ENCODE measurements at places on chromosomes 1 and 21.

- no peak for DNase-seq
Observed at GRCh38 chr1:15287035-15287979, 40.3 kb downstream of the FHAD1 start.

GRCh38 chr1:82785268-82785790 is 984.6 kb downstream of the ADGRL2 start:
- no peak for DNase-seq

DNA sequence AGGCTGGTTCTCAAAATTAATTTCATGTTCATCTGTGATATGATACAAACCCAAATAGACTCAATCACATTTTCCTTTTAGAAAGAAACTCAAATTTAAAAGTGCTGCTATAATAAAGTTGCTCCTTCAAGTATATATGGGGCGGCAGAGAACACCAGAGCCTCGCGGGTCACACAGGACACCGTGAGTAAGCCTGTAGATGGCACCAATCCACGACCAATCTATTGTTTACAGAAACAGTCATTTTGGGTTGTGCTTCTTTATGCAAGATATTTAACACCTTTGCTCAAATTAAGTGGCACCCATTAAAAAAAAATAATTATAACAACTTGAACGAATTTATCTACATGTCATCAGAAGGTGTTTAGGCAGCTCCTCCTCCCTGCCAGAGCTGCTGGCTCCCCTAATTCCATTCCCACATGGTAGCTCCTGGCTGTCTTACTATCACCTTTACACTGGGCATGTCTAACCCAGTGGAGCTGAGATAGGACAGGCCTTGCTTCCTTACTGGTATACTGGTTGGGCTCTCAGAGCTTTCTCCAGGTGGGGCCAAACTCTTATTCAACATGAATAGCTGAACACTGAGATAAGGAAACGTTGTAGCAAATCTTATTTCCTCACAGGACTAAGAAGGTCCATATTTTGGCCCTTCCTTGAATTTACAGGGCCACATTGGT is 287.0 kb downstream of the SDCCAG8 start:
- no peak for DNase-seq

- peak; percentile 31 for DNase-seq
Observed at GRCh38 chr1:77281491-77282186, at the start of gene AK5. Gene AK5, plus strand, starts transcription at chr1:77282019. Its CDS starts 295 bp downstream, at chr1:77282314.

DNA sequence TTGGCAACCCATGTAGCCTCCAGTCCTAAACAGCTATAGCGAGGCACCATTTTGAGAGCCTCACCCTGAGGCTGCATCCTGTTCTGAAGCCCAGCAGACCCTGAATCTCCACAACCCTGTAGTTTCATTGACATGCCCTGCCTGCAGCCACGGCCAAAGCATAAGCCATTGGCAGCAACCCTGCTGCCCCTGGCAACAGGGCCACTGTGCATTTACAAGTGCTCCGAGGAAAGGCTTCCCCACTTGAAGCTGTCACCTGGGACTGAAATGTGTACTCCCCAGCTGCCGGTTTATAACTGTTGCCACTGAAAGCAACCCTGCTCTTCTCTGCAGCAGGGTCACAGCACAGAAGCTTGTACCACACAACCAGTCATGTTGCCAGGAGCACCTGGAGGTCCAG is 124.2 kb upstream of the OLFM3 start:
- DNase-seq: no peak

DNA sequence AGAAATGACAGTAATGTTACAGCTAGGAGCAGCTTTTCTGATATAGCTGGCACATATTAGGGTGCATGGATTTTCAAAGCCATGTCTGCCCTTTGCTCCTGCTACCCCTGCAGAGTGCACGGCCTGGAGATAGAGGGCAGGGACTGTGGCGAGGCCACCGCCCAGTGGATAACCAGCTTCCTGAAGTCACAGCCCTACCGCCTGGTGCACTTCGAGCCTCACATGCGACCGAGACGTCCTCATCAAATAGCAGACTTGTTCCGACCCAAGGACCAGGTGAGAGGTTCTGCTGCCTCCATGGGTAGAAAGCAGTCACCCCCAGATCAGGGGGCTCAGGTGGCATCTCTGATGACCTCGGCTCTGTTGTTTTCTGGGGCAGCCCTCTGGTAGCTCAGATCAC is 9.8 kb downstream of the MTARC1 start:
- DNase-seq: no peak

DNA sequence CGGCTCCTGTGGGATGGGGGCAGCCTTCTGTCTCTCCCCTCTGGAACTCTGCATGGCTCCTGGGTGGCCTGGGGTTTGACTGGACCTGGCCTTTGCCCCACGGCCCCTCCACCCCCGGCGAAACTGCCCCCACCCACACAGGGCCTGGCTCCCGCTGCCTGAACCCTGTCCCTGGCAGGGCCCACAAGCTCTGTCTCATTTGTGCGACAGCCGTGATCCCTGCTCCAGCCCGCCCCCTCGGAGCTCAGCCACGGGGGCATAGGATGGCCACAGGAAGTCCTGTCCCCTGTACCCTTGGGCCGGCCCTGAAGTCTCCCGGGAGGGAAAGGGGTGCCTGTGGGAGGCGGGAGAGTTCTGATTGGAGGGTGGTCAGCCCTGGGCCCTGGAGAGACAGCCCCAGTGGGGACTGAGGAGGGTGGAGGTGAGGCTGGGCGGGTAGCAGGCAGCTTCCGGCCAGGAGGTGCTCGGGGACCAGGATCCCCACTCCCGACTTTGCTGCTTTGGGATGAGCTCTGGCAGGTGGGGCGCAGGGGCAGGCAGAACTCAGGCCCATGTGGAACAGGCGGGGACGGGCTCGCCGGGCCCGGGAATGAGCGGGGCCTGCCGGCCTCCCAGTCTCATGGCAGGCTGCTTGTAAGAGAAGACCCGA is 45.1 kb downstream of the SLX9 start:
- DNase-seq: no peak

GRCh38 chr1:234780112-234780511 is 170.1 kb upstream of the IRF2BP2 start:
- DNase-seq: no peak

DNA sequence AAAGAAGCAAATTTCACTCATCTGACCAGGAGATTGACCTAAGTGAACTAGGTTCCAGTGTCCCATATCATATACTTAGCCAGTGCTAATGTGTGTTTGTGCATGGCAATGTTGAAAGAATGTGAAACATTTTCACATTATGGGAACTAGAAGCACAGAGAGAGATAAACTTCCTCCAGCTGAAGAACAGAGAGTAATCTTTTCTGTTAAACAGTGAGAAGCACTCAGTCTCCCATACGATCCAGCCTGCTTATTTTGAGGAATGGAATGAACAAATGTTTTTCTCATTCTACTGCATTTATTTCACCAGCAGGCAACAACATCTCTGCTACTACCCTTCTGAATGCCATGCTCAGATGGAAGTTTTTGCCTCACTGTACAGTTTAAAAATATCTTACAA is 170.5 kb downstream of the TTLL7 start:
- DNase-seq: no peak

DNA sequence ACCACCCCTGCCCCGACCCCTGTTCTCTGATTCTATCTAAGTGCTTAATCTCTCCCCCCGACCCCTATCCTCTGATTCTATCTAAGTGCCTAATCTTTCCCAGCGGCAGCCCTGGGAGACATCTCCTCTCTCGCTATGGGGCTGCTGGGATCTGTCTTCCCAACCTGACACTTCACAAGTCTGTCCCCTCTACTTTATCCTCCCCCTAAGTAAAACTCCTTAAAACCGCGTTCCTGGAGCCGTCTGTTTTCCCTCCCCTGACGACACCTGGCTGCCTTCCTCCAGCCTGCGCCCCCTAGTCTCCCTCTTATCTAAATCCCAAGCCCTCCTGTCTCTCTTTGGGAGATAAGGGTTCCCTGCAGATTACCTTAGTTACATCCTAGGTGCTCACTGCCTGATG is 30.5 kb downstream of the EPHB2 start:
- no peak for DNase-seq

GRCh38 chr1:237062976-237063375 is 21.0 kb downstream of the RYR2 start:
- DNase-seq: no peak

- no peak for DNase-seq
Observed at GRCh38 chr1:215719552-215719951, 152.4 kb downstream of the KCTD3 start.

DNA sequence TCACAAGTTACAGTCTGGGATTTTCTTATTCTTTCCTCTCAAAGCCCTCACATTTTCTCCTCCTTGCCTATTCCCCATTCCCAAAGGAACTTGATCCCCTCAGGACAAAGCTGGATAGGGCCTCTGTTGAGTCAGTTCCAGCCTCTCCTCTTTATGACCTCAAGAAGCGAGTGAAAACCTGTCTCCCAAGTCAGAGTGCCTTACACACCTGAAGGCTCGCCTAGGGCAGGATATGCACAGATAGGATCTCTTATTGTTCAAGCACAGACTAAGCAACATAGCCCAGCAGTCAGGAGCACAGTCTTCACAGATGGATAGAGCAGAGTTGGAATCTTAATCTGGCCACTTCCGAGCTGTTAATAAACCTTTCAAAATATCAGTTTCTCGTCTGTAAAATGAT is 60.8 kb upstream of the PRRC2C start:
- no peak for DNase-seq

GRCh38 chr1:197981561-197981960 is 64.4 kb downstream of the LHX9 start:
- no peak for DNase-seq

GRCh38 chr1:76705560-76705959 is 161.7 kb upstream of the ST6GALNAC5 start:
- no peak for DNase-seq

GRCh38 chr21:44517175-44517899 is 22.7 kb downstream of the KRTAP10-1 start:
- no peak for DNase-seq

DNA sequence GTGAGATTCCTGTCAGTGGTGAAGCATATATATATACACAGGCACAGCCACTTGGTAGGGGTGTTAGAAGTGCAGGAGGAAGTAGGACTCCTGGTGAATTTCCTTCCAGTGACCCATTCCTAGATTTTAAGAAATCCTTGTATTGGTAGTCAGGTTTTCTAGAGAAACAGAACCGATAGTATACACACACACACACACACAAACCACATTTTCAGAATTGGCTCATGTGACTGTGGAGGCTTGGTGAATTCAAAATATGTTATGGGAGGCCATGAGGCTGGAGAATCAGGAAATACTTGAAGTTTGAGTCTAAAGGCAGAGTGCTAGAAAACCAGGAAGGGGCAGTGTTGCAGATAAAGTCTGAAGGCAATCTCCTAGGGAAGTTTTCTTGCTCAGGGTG is 114.2 kb downstream of the FCRL5 start:
- DNase-seq: no peak

- DNase-seq: no peak
Observed at GRCh38 chr1:227884370-227885134, 63.2 kb downstream of the WNT9A start.

DNA sequence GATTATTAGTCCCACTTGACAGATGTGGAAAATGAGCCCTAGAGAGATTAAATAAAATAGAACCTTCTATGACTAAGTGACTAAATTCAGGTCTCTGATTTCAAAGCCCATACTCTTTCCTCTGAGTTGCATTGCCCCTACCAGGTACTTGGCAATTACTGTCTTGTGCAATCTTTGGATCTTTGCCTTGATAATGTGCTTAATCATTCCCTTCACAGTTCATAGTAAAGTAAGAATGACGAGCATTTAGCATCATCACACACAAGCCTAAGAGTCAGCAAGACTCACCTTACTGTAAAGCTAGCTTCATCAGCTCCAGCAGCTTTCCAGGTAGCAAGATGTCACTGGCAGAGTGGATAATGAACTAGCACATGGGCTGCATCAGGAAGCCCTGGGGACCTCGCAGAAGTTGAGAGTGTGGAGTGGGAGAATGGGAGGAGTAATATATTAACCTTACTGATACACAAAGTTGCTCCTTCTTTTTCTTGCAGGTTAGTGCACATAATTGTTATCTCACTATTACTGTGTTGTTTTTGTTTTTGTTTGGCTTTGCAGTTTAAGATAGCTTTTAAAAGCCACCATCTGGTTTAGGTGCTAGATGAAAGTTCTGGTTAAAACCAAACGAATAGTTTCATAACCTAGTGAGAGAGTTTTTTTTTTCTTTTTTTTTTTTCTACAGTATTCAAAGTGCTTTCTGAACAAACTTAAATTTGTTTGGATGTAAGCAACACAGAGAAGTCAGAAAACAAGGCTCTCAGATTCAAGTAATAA is 71.8 kb downstream of the PBX1 start:
- DNase-seq: no peak

GRCh38 chr1:243713470-243714186 is 136.4 kb downstream of the AKT3 start:
- DNase-seq: no peak

DNA sequence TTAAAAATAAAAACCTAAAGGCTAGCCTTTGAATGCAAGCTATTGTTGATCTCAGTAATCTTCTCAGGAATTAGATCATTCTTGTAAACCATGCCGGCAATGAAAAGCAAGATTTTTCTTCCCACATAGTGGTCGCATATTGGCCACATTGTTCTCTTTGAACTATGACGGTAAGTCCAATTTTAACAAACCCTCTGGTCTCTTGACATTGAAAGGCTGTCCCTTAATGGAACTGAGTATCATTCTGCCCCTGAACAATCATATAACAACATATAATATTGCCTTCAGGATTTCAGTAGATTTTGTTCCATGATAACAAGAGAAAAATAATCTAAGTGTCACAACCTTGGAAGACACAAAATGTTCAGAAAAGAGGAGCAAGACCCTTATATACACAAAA is 1.3 kb downstream of the TNNI3K start:
- DNase-seq: no peak

DNA sequence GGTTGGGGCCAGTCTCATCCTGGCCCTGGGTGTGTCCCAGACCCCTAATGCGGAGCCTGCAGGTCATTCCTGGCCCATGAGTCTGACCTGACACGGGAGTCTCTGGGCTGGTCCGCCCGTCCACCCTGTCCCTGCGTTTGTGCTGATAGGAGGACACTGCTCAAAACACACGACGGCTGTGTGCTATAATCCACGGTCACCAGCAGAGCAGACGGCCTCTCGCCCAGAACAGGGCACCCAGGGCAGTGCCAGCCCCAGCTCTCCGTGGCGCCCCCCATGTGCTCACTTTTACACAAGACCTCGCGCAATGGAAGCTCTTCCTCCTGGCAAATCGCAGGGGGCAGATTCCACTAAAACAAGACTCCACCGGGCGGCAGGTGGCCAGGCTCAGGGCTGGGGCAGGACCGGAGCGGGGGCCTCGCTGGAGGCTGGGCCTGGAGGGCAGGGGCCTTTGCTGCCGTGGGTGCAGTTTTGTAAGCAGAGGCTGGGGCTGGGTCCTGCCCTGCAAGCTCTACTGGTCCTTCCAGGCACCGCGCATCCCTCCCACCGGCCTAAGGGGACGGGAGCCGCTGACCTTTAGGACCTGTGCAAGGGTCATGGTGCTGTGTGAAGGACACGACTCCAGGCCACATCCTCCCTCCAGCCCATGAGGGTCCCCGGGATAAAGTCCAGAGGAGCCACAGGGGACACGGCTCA is 10.6 kb upstream of the SLC19A1 start:
- DNase-seq: no peak

DNA sequence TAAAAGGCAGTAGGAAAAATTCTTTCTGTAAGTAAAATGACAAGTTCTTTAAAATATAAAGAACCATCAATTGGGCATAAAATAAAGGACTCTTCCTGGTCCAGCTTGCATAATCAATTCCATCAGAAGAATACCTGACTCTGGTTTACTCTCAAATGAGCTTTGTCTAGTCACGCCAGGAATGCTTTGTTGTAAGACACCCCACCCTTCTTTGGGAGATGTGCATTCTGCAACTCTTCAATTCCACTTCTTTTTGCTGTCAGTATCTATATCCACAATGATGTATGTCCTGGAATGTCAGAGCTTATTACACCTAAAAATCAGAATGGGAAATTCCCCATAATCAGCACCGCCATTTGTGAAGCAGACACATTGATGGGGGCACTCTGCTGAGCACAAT is 76.1 kb downstream of the PTPN14 start:
- DNase-seq: no peak

Measured in stimulated activated CD4-positive, alpha-beta T cell treated with anti-CD3 and anti-CD28 coated beads, Interleukin-1b, Interleukin-23, amount 100 ng/mL, for 4 hours (primary cell).